Breast epithelium (tissue), 4 donors: ENCODE measurements at places on chromosomes 1 and 21.

DNA sequence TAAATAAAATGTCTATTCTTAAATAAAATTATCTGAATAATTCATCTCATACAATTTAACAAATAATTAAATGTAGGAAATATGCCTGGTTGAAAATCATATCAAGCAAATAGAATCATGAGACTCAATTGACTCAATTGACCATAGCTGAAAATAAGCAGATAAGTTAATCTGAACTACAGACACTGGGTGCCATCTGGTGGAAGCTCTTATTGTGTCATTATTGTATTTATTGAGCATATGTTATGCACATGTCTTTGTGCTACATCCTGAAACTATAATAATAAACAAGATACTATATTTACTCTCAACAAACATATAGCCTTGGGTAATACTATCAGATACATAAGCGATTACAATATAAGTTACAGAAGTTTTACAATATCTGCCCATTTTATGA, 41.0 kb downstream of the BRINP3 start:
- DNase-seq, result no peak

DNA sequence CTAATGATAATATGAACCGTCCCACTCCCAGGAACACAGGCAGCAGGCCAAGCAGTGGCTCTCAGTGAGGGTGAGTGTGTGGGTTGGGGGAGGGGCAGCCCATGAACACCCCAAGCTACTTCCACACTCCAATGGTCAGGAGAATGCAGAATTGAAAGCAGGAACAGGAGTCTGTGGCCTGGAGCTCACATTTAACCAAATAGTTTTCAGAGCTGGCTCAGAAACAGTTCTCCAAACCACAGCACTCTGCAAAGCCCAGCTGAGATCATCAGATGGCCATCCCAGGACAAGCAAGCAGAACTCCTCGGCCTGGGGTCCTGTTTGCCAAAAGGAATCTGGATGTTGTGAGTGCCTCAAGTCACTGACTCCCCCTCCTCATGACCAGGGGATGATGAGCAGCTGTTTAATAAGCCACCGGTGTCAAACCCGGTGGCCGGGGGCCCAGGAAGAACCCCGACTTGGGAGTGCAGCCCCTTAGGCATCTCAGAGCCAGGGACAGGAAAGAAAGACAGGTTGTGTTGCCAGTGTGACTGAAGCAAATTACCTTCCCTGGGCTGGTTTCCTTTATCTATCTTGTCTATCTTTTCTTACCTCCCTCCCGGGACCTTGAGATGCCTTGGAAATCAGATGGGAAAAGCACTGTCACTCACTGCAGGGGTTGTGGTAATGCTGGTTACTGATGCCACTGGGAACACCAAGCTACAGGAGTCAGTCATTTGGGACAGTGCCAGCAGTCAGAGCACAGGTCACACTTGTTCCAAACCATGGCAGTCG, 20.4 kb downstream of the DEGS1 start:
- no peak for DNase-seq

DNA sequence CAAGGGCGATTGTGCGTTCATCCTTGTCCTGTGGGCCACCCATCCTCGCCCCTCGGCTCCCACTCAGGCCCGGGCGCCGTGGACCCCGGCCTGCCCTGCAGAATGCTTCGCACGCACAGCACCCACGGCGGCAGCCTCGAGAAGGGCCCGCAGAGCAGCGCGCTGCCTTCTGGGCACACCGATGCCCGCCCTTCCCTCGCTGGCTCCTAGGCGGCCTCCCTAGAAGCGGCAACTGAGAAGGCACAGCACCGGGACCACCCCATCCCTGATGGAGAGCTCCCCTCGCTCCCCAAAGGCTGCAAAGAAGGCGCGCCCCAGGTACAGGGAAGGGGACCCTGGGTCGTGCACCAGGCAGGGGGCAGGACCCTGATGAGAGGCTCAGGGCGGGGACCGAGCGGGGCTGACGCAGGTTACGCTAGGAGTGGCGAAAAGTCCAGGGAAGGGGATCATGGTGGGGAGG, 971 bp downstream of the CAPZB start:
- no peak for DNase-seq

- DNase-seq, result no peak
These were observed 567.2 kb downstream of the NPHP4 start for GRCh38 chr1:5424802-5425703.

- no peak for DNase-seq
These were observed 11.4 kb downstream of the AKNAD1 start for GRCh38 chr1:108845446-108845845.

DNA sequence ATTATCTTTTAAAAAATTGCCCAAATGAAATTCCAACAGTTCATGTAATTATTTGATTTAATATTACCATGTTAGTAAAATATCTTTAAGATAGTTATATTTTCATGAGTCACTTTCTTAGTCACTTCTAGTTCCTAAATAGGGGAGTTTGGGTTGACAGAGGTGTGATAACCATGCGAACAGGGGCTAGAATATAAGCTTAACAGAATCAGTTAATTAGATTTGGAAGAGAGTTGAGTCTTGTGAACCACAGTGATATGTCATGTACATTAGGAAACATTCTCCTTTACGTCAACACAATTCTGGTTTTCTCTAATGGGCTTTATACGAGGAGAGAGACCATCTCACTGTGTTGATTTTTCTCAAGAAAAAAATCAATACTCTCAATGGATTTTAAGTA, 64.8 kb upstream of the ZNF281 start:
- DNase-seq, result no peak
